ENCODE measurements at places on chromosomes 7 and 10. TPM values are rescaled to one million over a fixed set of nuclear protein-coding genes. Genes with fewer than 3 reads are reported as not detected.

GRCh38 chr10:87798082-87798481 is 19.9 kb downstream of the ATAD1 start:
- H3K4me3 ChIP-seq: no peak overlapping the region
- H3K4me1 ChIP-seq: peaks cover 11% of the 10 kb centered on the region
- no peaks in the 10 kb centered on the region for H3K27me3 ChIP-seq
- DNase-seq: no peak
- peaks cover 20% of the 10 kb centered on the region for H3K36me3 ChIP-seq
- H3K27ac ChIP-seq: no peak overlapping the region

DNA sequence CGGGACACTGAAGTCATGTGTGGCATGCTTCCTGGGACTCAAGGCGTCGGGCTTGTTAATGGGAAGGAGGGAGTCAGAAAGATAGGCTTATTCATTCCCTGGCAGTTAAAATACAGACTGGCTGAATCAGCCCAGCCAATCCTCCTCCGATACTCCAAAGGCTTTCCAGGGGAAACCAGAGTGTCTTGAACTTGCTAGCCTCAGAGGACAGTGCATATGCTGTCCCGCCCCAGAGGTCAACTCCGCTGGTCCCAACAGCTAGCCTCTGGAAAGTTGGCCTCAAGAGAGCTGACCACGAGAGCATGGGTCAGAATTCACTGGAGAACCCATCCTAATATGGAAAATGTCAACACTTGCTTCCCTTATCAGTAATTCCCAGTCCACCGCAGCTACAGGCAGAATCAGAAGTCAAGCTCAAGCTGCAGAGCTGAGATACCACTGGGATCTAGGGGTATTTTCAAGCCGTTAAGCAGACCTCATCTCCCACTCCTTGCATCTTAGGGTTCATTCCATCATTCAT is 43.0 kb downstream of the ELMO1 start:
- no peak overlapping the region for H3K27ac ChIP-seq
- no peaks in the 10 kb centered on the region for H3K36me3 ChIP-seq
- H3K27me3 ChIP-seq: no peaks in the 10 kb centered on the region
- DNase-seq: no peak
- peaks cover 15% of the 10 kb centered on the region for H3K4me1 ChIP-seq

GRCh38 chr10:19811540-19811939 is 4.7 kb upstream of the PLXDC2 start:
- H3K4me3 ChIP-seq: no peak overlapping the region
- no peak overlapping the region for H3K27ac ChIP-seq
- no peaks in the 10 kb centered on the region for H3K4me1 ChIP-seq
- peaks cover 6% of the 10 kb centered on the region for H3K27me3 ChIP-seq

GRCh38 chr10:6386346-6386745 is 183.6 kb downstream of the PFKFB3 start:
- no peak overlapping the region for H3K27ac ChIP-seq
- no peaks in the 10 kb centered on the region for H3K27me3 ChIP-seq
- no peaks in the 10 kb centered on the region for H3K36me3 ChIP-seq
- no peak overlapping the region for H3K4me3 ChIP-seq
- H3K4me1 ChIP-seq: peaks cover 10% of the 10 kb centered on the region
- no peak for DNase-seq

GRCh38 chr7:75905785-75906604 is 9.0 kb upstream of the POR start:
- DNase-seq: peak; percentile 13
- H3K27ac ChIP-seq: no peak overlapping the region
- no peaks in the 10 kb centered on the region for H3K36me3 ChIP-seq
- H3K4me1 ChIP-seq: no peaks in the 10 kb centered on the region

- no peaks in the 10 kb centered on the region for H3K27me3 ChIP-seq
- no peaks in the 10 kb centered on the region for H3K4me1 ChIP-seq
- no peak overlapping the region for H3K4me3 ChIP-seq
- DNase-seq: no peak
- H3K36me3 ChIP-seq: no peaks in the 10 kb centered on the region
These were observed 1061.5 kb downstream of the LRMDA start for GRCh38 chr10:76492678-76493472.

GRCh38 chr7:133851411-133851810 is 275.7 kb upstream of the LRGUK start:
- DNase-seq: no peak
- H3K4me1 ChIP-seq: no peaks in the 10 kb centered on the region
- no peaks in the 10 kb centered on the region for H3K27me3 ChIP-seq
- H3K4me3 ChIP-seq: no peak overlapping the region
- no peak overlapping the region for H3K27ac ChIP-seq

The AKR1C2 gene
- total RNA-seq: not detected

The MKLN1 gene
- 58.9 TPM for total RNA-seq

The PRPS1L1 gene
- not detected for total RNA-seq

The FFAR4 gene
- total RNA-seq: not detected

The LIPN gene
- total RNA-seq: 0.44 TPM

The GPR37 gene
- total RNA-seq: not detected
